ENCODE measurements at places on chromosomes 7 and 10. TPM values are rescaled to one million over a fixed set of nuclear protein-coding genes. Genes with fewer than 3 reads are reported as not detected.

The TFEC gene
- total RNA-seq = 8.5 TPM

The CNTNAP2 gene
- 1.3 TPM for total RNA-seq

The SEMA3E gene
- 0.32 TPM for total RNA-seq

The ADCY1 gene
- total RNA-seq = 0.13 TPM

The MGAM2 gene
- not detected for total RNA-seq

The FEZF1 gene
- not detected for total RNA-seq

The MSMB gene
- total RNA-seq = not detected

The SLC16A9 gene
- 0.16 TPM for total RNA-seq
